ENCODE measurements at places on chromosomes 16 and 17.

DNA sequence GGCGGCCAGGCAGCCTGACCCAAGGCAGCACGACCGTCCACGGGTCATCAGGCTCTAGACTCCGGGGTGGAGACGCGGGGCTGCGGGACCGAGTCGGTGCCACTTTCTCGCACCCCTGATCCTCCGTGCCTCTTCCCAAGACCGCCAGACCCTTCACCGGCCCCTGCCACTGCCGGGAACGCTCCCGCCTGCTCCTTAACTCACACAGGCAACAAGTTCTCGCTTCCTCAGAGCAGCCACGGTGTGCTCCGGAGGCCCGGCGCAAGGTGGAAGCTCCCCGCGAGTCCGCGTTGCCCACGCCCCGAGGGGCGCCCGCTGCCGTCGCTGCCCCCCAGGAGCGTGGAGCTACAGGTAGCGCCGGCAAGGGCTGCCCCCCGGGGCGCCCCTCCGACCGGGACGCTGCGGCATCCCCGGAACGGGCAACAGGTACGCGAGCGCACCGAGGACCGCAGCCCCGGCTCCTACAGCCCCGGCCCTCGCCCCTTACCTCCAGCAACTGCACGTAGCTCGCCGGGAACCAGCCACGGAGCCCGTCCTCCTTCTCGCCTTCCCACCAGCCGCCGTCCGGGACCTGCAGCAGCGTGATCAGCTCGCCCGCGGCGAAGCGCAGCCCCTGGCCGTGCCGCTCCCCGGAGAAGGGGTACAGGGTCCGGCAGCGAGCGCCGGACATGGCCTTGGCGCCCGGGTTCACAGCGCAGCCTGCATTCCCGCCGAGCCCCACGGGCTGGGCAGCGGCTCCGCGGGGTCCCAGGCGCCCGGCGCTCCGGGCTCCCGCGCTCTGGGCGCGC is 491 bp downstream of the GAS7 start:
- DNase-seq, result no peak

GRCh38 chr17:63910096-63910495 is 962 bp downstream of the CSHL1 start:
- DNase-seq, result no peak

DNA sequence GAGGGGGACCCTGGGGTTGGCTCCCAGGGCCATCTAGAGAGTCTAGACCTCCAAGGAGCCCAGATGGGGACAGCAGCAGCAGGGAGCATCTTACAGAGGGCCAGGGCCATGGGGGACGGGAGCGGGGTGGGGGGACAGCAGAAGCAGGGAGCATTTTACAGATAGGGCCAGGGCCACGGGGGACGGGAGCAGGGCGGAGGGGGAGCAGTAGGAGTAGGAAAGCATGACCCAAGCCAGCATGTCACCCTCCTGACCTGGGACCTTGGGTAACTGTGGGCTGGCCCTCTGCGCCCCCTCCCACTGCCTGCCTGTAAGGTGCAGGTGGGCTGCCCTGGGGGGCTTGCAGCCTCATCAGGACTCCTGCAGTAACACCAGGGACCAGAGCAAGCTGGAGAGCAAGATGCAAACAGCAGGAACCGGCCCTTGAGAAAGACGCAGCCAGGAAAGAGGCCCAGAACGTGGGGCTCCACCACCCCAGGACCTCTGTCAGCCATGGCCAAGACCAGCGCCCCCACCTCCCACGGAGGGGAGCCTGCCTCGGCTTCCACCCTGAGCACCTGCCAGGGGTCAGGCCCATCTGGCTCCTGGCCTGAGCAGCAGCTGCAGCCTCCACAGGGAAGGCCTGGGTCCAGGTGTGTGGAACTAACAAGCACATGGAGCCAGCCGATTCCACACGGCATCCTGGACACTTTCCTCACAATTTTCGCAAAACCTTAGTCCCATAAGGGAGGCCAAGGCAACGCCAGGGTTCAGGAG is 2.4 kb downstream of the ZNF598 start:
- no peak for DNase-seq

DNA sequence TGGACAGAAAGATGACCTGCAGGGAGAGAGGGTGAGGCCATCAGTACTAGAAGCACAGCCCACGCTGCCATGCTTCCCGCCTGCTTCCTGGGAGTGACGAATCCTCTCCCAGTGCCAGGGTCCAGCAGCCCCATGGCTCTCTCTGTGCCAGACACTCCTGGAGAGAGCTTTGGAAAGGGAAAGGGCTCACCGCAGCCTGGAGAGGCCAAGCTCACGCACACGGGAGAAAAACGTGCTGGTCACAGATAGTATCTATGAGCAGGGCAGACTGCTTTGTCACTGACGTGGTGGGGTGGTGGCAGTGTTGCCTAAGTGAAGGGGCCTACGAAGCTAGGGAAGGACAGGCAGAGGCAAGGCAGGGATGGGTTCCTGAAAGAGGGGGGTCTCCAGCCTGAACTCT is 5.4 kb downstream of the WBP2 start:
- no peak for DNase-seq

DNA sequence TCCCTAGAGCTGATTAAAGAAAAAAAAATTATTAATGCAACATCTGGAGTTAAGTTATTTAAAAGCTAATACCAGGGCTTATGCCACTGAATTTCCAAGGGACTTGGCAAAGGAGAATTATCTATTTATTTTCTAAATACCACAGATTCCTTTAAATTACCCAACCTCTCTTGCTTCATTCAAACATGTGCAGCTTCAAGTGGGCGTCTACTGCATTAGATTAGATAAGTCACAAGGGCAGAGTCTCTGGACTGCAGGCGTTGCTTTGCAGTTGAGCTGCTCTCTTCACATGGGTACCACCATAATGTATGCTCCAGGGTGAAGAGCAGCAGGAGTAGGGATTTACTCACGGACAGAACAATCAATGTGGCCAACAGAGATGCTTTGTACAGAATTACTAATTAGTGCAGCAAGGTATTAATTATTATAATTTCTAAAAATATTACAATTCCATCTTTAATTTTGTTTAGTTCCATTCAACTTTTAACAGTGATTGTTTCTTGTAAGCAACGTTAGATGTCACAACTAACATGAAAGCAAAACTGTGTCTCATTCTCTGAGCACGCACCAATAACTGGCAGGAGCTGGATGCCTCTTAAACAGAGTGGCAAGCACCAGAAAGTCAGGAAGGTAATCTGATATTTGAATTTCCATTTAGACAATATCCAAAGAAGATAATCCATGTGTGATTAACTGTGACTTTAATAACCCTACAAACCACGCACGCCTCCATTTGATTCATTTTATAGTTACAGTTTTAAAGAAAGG is 214.2 kb downstream of the STX8 start:
- DNase-seq, result no peak

GRCh38 chr17:55305321-55306087 is 40.7 kb downstream of the HLF start:
- DNase-seq, result no peak

- DNase-seq, result no peak
These were observed 35.1 kb upstream of the ABCC3 start for GRCh38 chr17:50599606-50600005.

DNA sequence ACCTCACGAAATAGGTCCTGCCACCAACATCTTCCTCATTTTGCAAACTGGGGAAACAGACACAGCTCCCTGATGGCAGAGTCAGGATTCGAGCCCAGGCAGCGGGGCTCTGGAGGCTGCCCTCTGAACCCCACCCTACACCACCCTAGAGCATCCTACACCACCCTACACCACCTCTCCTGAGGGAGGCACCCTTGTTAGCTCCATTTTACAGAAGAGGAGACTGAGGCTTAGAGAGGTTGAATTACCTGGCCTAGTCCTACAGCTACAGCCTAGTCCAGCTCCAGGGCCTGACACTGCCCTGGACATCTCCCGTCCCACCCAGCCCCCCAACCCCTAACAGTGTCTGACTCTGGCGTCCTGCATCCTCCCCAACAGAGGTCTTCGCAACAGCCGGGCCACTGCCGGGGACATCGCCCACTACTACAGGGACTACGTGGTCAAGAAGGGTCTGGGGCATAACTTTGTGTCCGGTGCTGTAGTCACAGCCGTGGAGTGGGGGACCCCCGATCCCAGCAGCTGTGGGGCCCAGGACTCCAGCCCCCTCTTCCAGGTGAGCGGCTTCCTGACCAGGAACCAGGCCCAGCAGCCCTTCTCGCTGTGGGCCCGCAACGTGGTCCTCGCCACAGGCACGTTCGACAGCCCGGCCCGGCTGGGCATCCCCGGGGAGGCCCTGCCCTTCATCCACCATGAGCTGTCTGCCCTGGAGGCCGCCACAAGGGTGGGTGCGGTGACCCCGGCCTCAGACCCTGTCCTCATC is 3.2 kb upstream of the NECAB2 start:
- DNase-seq, result no peak

DNA sequence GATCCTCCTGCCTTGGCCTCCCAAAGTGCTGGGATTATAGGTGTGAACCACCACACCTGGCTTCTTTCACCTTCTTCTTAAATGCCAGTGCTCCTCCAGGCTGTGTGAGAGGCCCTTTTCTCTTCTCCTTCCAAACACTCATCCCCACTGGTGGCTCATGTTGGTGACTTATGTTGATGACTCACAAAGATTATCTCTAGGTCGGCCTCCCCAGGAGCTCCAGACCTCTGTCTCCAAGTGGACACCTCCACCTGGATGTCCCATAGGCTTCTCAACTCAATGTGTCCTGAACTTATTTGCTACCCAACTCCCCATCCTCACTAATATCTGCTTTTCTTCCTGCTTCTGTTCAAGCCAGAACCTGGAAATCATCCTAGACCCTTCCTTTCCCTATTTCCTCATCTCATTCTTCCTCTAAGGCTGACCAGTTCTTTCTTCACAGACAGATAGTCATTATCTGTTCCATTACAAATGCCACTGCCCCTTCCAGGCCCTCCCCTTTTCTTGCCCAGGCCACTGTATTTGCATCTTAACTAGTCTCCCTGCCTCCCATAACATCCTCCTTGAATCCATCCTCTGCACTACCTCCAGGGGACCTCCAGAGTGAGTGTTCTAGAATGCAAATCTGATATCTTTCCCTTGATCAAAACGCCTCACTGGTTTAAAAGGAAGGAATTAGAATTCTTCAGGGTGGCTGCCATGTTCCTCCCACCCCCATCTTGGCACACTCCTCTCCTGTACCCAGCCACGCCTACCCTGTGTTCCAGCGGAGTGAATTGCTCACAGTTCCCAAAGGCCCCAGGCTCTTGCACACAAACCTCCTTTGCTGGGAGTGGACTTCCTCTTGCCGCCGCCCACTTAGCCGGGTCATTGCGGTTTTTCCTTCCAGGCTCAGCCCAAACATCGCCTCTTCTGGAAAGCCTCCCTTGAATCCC is 34.8 kb upstream of the FBXO47 start:
- DNase-seq, result no peak

- no peak for DNase-seq
These were observed 19.2 kb downstream of the FMNL1 start for GRCh38 chr17:45240905-45241327.

GRCh38 chr17:78082988-78083387 is 45.6 kb downstream of the TMC6 start:
- DNase-seq, result no peak

DNA sequence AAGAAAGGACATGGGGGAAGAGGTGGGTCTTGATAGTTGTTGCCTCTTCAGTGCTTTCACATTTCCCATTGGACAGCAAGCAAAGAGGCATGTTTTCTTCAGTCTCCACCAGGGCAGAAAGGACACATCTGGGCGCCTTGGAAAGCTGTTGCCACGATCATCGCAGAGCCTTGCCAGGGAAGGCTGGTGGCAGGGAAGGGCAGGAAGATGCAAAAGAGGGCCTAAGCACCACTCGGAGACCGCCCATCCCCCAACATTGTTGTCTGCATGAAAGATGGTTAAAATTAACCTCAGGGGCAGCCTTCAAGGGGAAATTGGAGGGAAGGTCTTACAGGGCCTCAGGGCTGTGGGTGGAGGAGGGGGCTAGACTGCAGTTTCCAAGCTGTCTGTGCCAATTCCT is 114.2 kb downstream of the SOX9 start:
- no peak for DNase-seq

- DNase-seq, result no peak
These were observed 107.3 kb downstream of the OR1D5 start for GRCh38 chr17:2955931-2956582.

GRCh38 chr17:77610518-77610893 is 348.0 kb upstream of the TNRC6C start:
- no peak for DNase-seq

GRCh38 chr17:78706271-78706915 is 75.7 kb downstream of the CYTH1 start:
- no peak for DNase-seq

- peak; percentile 12 for DNase-seq
These were observed 70.8 kb downstream of the XPO6 start for GRCh38 chr16:28140788-28141618.

DNA sequence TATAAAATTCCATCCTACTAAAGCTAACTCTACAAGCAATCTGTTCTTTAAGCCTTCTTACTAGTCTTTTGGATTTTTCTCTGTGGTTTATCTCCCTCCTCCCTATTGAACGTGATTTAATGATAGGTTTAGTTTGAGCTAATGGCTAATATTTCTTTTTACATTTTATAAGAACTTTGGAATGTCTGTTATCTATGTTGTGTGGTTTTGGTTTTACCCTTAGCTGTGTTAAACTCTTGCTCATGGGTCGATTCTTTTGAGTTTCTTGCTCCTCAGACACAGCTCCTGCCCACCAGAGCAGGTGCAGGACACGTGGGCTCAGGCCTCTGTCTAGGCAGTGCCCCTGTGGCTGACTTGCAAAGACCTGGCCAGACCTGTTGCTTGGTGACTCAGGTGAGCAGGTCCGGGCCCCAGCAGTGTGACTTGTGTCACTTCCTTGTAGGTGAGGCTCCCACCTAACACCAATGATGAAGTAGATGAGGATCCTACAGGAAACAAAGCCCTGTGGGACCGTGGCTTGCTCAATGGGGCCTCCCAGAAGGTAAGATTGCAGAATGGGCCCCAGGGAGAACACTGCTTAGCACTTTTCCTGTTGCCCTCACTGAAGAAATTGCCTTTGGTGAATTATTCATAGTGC is 45.1 kb downstream of the SF3B3 start:
- DNase-seq, result no peak

GRCh38 chr17:55261311-55261710 is 3.4 kb upstream of the HLF start:
- DNase-seq, result no peak

DNA sequence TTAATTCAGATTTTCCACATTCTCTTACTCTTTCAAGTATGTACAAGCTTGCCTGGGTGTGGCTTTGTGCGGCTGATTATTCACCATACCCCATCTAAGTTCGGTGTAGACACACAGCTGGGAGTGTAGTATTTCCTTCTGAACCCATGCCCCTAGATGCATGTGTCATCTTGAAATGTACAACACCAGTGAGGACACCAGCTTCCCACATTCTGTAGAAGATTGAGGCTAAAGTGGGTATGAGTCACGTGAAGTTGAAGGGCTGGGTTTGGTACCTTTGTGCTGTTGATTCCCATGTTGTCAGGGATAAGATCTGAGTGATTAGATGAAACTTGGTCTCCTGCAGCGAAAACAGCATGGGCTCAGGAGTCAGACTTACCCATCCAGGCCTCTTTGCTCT is 14.6 kb upstream of the DHX8 start:
- no peak for DNase-seq

All from T-helper 2 cell (primary cell).